Stimulated activated naive CD4-positive, alpha-beta T cell (primary cell): ENCODE measurements at places on chromosomes 4 and X.

DNA sequence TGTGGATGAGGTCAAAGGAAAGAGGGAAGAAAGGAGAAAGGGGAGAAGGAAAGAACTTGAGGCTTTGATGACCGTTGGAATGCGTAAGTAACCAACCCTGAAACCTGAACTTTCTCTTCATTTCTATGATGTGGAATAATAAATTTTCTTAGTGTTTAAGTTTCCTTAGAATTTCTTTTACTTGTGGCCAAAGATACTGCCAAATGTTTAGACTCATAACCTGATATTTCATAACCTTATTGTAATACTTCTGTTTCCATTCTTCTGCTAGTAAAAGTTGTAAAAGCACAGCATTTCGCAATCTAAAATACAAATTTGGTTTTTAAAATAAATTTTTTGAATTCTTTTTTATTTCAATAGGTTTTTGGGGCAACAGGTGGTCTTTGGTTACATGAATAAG lies 258.5 kb upstream of the GIMD1 start:
- no peak for DNase-seq

GRCh38 chr4:106852426-106852825 lies 183.7 kb downstream of the DKK2 start:
- no peak for DNase-seq

DNA sequence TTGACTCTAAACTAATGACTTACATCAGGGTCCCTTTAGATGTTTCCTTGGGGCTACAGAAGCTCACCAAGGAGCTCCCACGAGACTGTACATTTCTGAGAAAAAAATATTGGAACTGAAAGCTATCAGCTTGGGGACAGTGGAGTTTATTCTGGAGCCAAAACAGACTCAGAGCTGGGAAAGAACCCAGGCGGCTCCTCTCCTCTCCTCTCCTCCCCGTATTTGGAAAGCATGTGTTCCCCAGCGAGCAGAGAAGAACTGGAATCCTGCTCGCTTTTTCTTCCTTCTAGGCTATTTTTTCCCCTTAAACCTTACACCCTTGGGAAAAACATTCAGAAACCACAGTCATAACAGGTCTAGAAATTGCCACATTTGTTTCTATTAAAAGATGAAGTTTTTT lies 4.3 kb upstream of the MAP7D3 start:
- no peak for DNase-seq

GRCh38 chrX:44317181-44317580 lies 26.3 kb downstream of the EFHC2 start:
- no peak for DNase-seq

- DNase-seq, result no peak
Observed at GRCh38 chr4:23033796-23034195, 341.1 kb downstream of the GBA3 start.

GRCh38 chrX:69127466-69127865 lies 37.8 kb downstream of the PJA1 start:
- no peak for DNase-seq

- DNase-seq, result no peak
Observed at GRCh38 chr4:69546134-69546765, 50.5 kb upstream of the UGT2B4 start.

GRCh38 chrX:68376373-68376772 lies 56.9 kb downstream of the OPHN1 start:
- no peak for DNase-seq

GRCh38 chr4:157294575-157294974 lies 74.0 kb downstream of the GRIA2 start:
- DNase-seq, result no peak

GRCh38 chrX:920234-920799 lies 289.7 kb downstream of the SHOX start:
- no peak for DNase-seq

GRCh38 chr4:40256329-40256728 lies 59.5 kb downstream of the RHOH start:
- no peak for DNase-seq

DNA sequence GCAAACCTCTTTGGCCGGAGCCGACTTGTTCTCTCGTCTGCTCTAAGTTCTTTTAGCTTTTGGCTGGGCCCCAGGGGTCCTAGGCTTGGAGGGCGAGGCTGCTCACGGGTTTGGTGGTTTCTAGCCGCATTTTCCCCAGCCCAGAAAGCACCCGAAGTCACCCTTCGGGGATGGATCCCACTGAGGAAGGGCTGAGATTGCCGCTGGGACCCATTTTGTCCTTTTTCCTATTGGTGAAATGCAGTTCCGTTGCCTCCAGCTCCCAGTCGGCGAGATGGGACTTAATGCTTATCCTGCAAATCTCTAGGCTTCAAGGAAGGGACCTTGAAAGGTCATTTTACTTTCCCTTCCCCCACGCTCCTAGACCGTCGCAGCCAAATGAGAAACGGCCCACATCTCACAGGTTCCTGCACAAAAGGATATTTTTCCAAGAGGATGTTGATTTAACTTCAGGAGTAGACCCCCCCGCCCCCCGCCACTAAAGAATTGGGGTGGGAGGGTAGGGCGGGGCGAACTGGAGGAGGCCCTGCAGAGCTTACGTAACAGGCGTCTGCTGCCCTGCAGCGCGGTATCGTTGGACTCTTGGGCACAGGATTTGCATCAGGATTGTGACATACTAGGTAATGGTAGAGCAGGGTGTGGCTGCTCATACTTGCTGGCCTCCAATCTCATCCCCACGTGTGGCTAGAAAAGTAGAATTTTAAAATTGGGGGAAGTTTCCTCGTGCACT lies 564 bp downstream of the PGK1 start:
- peak; percentile 30 for DNase-seq

DNA sequence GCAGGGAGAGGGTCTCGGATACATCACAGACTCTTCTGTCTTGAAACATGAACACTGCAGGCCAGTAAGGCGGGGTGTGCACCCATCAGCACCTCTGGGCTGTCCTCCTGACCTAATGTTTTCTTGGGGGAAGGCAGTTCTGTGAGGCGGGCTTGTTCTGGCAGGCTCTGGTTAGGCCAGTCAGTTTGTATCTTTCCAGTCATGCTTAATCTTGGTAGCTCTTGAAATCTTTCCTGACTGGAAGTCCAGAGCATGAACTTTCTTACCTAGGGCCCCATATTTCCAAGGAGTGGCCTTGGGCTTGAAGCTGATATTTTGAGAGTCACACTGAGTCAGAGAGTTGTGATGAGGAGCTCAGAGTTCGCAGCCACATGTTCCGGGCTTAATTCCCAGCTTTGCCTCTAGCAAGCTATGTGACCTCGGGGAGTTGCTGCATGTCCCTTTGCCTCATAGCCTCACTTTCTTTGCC lies 54.2 kb upstream of the RASSF6 start:
- no peak for DNase-seq

- DNase-seq, result no peak
Observed at GRCh38 chr4:47667552-47667951, 170.3 kb downstream of the CORIN start.

DNA sequence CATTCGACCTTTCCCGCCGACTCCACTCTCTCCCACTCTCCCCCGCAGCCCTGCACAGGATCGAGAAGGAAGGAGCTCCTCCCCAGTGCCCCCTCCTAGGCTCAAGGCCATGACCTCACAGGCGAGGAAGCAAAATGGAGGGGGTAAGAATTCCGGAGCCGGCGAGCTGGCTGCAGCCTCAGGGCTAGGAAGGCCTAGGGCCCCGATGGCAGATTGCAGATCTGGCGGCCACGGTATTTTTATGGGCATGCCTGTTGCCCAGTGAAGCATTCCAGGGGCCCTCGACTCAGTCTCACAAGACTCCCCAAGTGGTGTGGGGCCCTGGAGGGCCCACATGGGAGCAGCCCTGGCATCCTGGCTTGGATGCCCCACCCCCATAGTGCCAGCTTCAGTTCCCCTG lies 942 bp upstream of the L1CAM start:
- DNase-seq, result no peak
